NCI-H2227 treated with DMSO at 0.1 percent for 48 hours (cell line): ENCODE measurements at places on chromosomes 5 and 9.
A peak's percentile ranks its signal among the peaks of the same experiment; 100 is the strongest.

GRCh38 chr9:135326141-135326540 lies 153.4 kb upstream of the PPP1R26 start:
- no peak for DNase-seq

GRCh38 chr5:170333161-170333910 lies 35.8 kb upstream of the LCP2 start:
- peak; percentile 27 for DNase-seq

GRCh38 chr9:131008909-131009618 lies at the start of gene LAMC3:
Gene LAMC3 (plus strand): TSS chr9:131009174. CDS start chr9:131009215, 41 bp downstream.
- DNase-seq: peak; percentile 21

- DNase-seq: no peak
Measured at GRCh38 chr9:16039218-16039987, 486.6 kb downstream of the CCDC171 start.

GRCh38 chr9:96555567-96556386 lies 63.9 kb downstream of the CDC14B start:
- no peak for DNase-seq

DNA sequence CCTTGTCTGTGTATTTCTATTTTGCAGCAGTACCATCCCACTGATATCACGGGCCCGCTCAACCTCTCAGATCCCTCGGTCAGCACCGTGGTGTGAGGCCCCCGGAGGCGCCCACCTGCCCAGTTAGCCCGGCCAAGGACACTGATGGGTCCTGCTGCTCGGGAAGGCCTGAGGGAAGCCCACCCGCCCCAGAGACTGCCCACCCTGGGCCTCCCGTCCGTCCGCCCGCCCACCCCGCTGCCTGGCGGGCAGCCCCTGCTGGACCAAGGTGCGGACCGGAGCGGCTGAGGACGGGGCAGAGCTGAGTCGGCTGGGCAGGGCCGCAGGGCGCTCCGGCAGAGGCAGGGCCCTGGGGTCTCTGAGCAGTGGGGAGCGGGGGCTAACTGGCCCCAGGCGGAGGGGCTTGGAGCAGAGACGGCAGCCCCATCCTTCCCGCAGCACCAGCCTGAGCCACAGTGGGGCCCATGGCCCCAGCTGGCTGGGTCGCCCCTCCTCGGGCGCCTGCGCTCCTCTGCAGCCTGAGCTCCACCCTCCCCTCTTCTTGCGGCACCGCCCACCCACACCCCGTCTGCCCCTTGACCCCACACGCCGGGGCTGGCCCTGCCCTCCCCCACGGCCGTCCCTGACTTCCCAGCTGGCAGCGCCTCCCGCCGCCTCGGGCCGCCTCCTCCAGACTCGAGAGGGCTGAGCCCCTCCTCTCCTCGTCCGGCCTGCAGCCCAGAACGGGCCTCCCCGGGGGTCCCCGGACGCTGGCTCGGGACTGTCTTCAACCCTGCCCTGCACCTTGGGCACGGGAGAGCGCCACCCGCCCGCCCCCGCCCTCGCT lies 1.9 kb downstream of the LRRC26 start:
- DNase-seq: peak; percentile 2

DNA sequence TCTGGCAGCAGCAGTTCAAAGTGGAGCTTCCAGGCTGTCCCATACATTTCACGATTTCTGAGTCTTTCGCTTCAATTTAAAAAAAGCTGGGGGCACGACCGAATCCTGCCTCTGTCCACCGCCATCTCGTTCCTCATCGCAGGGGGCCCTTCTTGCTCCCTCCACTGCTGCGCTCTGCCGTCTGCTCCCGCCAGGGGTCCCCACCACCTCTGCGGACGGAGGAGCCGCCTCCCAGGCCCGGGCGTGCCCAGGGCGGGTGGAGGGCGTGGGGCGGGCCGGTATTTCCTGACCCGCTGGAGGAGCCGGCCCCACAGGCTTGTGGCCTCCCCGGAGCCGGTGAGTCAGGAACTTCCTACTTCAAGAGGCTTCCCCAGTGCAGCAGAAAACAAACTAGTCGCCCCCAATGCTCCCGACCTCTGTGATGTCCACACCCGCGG lies 50.4 kb downstream of the USP20 start:
- DNase-seq: no peak

DNA sequence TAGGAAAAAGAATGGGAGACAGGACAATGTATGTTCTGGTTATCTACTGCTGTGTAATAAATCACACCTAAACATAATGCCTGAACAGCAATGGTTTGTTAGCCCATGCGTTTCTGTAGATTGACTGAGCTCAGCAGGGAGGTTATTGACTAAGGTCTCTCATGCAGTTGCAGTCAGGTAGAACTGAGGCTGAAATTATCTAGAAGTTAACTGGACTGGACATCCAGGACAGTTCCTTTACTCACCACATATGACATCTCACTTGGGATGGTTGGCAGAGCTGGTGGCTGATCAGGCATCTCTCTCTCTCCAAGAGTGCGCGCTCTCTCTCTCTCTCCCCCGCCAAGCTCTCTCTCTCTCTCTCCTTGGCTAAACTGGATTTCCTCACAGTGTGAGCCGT lies 8.9 kb upstream of the FOXB2 start:
- no peak for DNase-seq

DNA sequence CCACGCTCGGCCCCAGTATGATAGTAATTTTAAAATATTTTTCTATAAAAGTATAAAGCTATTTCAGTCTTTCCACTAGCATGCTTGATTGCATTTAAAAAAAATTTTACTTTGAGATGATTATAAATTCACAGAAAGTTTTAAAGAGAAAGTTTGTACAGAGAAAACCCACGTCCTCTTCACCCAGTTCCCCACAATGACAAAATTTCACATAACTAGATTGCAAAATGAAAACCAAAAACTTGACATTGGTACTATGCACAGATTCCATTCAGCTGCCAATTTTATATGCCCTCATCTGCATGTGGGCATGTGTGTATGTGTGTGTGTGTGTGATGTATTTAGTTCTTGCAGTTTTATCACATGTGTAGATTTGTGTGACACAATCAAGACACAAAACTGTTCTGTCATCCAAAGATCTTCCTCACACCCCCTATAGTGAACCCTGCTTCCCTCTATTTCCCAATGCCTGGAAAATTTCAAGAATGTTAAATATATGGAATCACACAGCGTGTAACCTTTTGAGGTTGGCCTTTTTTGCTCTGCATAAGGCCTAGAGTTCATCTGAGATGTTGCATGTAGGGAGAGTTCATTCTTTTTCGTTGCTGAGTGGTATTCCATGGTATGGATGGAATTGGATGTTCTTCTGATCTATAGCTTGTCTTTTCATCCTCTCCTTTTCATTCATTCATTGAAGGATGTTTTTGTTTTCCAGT lies 56.9 kb upstream of the BARHL1 start:
- no peak for DNase-seq
